ENCODE measurements at places on chromosomes 2 and 18.

DNA sequence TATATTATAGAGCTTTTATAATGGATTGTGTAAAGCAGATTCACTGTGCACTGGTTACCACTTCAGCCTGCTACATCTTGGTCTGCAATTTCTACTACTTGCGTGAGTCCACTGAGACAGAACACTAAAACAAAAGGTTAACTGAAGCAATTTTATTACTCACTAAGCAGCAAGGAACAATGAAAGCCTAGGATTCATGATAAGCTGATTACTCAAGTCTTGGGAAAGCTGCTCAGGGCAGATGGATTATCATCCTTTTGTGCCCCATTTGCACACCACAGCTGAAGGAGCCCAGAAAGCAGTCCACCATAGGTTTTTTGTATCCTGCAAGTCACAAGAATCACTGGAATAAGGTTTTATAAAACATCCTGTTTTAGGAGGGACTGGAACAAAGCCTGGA is 1215.2 kb upstream of the TMEFF2 start:
- no peak for DNase-seq

DNA sequence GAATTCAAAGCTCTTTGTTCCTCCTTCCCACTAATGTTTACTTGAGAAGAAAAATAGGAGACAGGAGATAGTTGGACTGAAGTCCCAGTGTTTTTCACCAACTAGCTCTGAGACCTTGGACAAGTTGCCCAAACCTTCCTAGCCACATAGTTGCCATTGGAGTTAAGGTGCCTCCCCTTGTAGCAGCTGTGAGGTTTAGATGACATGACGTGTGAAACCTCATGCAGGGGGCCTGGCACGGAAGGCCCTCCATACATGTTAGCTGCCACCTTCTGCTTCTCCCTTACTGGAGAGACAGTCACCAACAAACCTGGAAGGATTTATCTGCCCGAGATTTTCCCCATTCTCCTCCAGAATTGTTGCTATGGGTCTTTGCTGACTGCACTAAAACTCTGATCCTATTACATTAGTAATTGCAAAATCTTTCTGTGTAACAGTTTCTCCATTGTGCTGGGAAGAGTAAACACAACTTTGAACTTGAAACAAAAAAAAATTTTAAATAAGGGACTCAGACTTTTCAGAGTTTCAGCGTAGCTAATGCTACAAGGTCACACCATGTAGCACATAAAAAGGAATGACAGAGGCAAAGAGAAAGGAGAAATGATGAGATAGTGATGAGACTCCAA is 23.8 kb upstream of the CABYR start:
- no peak for DNase-seq

DNA sequence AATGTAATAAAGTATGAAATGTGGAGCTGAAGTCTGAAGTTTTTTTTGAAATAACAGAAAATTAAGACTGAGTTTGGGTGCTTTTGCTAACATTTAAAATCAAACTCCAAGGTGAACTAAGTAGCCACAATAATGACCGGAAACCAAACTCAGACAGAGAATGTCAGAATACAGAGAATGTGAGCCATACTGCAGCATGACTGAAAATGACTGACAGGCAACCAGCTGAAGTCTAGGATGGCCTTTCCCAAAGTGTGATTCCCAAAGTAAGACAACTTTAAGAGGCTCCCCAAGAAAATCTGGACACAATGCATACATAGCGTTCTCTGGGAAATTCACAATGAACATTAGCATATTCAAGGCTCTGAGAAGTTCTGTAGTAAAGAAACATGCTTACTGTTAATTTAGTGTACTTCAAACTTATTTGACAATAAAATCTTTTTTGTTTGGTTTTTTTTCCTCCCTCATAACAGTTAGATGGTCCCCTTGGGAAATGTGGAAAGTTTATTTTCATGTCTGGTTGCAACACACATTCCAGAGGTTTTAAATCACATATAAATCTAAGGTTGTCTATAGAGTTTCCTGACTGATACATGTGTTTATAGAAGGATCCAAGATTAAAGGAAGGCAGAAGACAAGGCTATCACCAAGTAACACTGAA is 28.6 kb downstream of the PLA2R1 start:
- DNase-seq = no peak

DNA sequence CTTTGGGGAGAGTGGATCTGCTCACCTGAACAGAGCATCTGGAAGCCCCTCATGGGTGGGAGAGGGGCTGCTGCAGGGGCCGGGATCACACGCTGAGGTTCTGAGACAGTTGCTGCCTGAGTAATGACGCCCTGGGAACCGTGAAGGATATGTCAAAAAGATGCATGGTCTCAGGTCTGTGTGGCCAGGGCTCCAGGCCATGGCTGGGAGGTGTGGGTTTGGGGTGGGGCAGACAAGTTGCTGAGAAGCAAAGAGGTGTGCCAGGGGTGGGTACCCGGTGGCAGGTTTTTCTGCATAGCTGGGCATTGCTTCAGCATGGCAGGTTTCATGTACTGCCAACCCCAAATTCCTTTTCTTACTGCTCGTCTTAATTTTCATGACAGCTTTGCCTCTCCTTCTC is 133.5 kb downstream of the RPIA start:
- no peak for DNase-seq

GRCh38 chr18:10076502-10077030 is 162.8 kb downstream of the VAPA start:
- no peak for DNase-seq

DNA sequence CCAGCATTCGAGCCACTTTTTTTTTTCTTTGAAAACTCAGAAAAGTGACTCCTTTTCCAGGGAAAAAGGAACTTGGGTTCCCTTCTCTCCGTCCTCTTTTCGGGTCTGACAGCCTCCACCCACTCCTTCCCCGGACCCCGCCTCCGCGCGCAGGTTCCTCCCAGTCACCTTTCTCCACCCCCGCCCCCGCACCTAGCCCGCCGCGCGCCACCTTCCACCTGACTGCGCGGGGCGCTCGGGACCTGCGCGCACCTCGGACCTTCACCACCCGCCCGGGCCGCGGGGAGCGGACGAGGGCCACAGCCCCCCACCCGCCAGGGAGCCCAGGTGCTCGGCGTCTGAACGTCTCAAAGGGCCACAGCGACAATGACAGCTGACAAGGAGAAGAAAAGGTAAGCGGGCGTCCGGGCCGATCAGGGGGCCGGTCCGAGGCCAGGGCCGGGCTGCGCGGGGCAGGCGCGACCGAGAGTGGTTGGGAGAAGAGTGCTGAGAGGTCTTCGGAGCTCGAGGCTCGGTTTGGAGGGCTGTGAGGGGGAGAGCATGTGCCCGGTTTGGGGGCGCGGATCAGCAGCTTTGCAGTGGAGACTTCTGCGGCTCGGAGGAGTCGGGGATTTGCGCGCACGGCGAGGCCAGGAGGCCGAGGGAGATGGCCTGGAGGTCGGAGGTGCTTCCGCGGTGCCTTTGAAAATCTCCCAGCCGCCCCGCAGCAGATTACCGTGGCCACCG is 502 bp downstream of the EPAS1 start:
- DNase-seq = peak; percentile 59

- peak; percentile 8 for DNase-seq
Observed at GRCh38 chr18:74796841-74797576, 199.3 kb downstream of the ZNF407 start.

DNA sequence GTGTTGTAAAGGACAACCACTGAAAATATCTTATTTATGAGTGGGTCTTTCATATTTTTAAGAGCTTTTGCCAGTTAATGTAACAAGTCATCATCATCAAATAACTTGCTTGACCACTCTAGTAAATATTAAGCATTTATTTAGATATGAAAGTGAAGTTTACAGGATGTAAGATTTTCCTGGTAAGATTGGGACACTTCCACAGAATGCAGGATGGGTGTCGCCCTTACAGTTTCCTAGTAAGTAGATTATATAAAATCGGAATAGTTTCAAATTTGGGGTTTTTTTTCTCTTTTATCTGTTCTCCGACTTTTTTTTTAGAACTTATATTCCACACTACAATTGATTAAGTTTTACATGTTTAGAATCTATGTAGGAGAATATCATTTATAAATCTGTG is 14.8 kb upstream of the SLC40A1 start:
- no peak for DNase-seq

DNA sequence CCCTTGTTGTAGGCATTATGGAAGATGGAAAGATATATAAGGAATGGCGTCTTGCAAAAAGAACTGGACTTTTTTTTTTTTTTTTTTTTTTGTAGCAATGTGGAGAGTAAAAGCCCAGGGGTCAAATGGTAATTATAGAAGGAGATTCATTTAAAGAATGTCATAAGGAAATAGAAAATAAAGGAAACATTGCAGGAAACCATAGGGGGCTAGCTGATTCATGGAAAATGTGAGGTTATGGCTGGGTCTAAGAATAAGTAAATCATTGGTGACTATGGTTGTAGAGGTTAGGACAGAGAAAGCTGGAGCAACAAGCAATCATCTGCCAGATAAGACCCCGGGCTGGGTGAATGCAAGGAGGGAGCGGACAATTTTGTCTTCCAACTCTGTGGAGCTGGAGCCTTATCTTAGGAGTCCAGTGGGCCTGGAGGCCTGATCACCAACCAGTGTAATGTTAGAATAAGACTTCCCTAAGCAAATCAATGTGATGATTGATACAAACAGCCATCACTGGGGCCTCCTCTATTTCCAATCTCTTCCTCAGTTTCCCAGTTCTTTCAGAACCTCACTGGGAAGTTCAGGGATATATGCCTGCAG is 201.2 kb upstream of the TNP1 start:
- no peak for DNase-seq
